ENCODE measurements at places on chromosomes 13 and 19.

DNA sequence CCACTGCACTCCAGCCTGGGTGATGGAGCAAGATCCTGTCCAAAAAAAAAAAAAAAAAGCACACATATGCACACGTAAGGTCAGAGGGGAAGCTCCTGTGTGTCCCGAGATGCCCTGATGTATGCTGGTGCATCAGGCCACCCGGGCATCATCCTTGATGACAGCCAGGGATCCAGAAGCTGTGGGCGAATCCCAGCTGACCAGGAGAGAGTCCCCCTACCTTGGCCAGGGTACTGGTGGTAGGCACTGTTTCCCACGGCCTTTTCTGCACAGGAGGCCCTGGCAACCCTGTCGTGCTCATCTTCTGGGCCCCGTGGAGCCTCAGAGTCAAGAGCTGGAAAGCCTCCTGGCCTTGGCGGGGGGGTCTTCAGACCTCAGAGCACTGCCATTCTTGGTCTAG is 14.0 kb downstream of the MYDGF start:
- no peak for DNase-seq

- no peak for DNase-seq
These were observed 13.3 kb downstream of the ARRDC2 start for GRCh38 chr19:18021121-18021755.

DNA sequence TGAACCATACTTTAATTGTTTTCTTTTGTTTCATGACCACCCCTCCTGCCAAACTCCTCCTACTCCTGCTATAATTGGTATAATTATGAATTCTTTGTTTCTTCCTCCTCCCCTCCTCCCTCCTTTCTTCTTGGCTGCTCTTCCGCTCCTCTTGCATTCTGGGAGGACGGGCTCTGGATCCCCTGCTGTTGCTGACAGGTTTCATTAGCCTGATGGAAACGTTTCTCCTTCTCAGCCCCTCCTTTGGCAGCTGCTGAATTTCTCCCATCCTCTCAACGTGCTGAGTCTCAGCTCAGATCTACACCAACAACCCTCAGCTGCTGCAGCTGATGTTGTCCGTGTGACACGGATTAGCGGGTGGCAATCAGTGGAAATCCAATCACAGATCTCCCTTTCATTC is 97.1 kb upstream of the UBAC2 start:
- no peak for DNase-seq

- DNase-seq: no peak
These were observed 208.0 kb downstream of the DLEU7 start for GRCh38 chr13:50635504-50635903.

GRCh38 chr13:74533226-74533625 is 399.0 kb upstream of the KLF12 start:
- DNase-seq: no peak

DNA sequence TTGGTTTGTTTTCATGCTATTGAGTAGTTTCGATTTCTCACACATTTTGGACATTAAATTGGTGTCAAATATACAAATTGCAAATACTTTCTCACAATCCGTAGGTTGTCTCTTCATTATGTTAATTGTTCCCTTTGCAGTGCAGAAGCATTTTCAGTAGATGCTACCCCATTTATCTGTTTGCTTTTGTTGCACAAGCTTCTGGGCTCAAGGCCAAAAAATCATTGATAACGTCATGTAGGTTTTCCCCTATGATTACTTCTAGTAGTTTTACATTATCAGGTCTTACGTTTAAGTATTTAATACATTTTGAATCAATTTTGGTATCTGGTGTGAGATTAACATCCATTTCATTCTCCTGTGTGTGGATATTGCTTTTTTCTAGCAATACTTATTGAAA is 14.0 kb upstream of the ZNF347 start:
- no peak for DNase-seq

DNA sequence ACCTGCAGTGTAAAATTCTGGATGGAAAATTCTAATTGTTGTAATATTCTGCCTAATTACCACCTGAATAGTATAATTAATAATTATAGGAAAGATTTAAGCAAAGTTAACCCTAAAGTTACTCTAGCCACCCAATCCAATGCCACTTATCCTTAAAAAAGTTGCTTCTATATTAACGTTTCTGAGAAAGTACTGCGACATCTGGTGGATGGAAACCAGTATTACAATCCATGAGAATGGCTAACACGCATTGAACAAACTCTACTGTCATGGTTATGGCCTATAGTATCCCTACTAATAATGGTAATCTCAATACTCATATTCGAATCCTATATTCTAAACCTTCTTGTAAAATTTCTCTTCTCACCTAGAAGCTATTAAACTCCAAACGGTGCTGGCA is 1551.8 kb downstream of the SLITRK1 start:
- DNase-seq: no peak

- DNase-seq: peak; percentile 40
These were observed at the start of gene CCDC97 for GRCh38 chr19:41310033-41310831. TSS of gene CCDC97 (plus strand) at chr19:41310172. CDS start at chr19:41310311, 139 bp downstream.

DNA sequence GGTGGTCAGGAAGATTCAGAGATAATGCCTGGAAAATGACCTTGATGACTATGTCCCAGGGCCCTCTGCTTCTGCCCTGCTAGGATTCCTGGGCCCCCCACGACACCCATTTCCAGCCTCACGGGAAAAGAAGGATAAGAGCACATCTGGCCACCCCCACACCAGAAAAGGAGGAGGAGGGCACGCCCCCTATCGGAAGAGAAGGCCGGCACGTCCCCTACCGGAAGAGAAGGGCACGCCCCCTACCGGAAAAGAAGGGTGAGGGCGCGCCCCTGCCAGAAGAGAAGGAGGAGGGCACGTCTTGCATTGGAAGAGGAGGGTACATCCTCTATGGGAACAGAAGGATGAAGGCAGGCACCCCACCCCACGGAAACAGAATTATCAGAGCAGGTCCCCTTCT is 84.3 kb downstream of the IER2 start:
- no peak for DNase-seq

DNA sequence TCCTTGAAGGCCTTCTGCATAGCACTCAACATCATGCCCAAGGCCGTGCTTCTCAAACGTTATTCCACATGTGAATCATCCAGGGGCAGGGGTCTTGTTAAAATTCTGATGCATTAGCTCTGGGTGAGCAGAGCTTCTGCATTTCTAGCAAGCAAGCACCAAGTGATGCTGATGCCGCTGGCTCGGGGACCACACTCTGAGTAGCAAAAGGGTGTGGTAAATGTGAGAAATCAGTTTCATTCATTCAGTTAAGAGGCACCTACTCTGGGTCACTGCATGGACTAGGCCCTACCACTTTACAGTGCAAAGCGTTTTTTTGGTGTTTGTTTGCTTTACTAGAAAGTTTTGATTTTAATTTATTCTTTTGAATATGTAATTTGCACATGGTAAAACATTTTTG is 7.2 kb downstream of the KRTDAP start:
- DNase-seq: no peak

DNA sequence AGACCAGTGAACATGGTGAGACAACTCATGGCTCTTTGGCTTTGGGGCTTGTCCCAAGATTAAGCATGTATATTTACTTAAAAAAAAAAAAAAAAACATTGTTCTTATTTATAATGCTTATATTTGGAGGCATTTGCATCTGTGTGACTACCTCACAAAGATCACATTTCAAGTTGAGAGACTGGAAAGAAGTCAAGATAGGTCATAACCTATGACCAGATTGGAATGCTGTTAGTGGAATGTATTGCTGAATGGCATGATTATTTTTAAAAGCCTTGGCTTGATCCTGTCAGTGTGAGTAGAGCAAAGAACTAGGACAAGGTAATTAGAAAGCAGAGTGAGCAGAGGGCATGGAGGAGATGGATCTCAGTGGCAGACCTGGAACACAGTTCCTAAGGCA is 214.6 kb downstream of the OXGR1 start:
- no peak for DNase-seq

GRCh38 chr19:15368051-15368632 is 11.4 kb downstream of the AKAP8 start:
- DNase-seq: no peak

DNA sequence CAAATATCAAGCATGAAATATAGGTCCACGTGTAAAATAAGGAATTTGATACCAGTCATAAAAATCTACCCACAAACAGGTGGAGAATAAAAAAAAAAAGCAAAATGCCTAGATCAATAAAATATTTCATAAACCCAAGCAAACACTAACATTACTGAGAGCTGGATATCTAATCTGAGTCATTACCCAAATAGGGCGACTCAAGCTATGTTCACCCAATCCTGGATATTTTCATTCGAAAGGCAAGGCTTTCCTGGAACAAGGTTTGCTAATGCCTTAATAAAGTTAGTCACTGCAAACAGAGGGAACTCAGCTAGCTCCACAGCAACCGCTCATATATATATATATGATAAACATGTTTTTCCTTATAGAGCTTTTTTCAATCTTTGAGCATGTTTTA is 33.5 kb upstream of the TM9SF2 start:
- no peak for DNase-seq

DNA sequence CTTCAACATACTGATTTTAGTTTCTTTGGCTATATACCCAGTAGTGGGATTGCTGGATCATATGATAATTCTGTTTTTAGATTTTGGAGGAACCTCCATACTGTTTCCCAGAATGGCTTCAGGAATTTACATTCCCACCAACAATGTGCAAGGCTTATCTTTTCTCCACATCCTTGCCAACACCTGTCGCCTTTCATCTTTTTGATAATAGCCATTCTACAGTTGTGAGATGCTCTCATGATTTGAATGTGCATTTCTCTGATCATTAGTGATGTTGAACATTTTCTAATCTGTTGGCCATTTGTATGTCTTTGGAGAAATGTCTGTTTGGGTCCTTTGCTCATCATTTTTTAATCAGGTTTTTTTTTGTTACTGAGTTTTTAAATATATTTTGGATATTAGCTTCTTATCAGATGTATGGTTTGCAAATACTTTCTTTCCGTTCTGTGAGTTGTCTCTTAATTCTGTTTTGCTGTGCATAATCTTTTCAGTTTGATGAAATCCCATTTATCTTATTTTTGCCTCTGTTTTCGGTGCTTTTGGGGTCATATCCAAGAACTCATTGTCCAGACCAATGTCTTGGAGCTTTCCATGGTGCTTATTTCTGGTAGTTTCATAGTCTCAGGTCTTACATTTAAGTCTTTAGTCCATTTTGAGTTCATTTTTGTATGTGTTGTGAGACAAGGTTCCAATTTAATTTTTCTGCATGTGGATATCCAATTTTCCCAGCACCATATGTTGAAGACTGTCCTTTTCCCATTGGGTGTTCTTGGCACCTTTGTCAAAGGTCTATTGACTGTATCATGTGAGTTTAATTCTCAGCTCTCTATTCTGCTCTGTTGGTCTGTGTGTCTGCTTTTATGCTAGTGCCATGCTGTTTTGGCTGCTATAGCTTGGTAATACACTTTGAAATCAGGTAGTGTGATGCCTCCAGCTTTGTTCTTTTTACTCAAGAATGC is 44.5 kb downstream of the ARHGEF7 start:
- no peak for DNase-seq

GRCh38 chr13:23723471-23723870 is 153.3 kb downstream of the TNFRSF19 start:
- no peak for DNase-seq

DNA sequence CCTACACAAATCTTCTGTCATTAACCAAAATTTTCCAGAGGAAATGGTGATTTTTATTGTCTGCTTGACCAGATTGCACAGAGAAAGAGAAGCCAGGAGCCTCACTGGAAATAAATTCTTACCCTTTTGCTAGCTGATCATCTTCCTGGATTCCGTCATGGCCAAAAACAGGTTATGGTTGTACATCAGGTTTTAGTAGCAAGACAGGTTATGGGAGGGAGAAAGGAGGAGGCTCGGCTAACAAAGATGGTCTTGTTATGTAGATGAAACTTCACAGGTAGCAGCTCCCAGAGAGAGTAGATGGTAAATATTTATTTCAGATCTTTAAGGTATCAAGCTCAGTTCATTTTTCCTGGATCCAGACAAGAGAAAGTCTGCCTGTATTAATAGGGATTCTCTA is 19.7 kb upstream of the CEACAM3 start:
- no peak for DNase-seq

DNA sequence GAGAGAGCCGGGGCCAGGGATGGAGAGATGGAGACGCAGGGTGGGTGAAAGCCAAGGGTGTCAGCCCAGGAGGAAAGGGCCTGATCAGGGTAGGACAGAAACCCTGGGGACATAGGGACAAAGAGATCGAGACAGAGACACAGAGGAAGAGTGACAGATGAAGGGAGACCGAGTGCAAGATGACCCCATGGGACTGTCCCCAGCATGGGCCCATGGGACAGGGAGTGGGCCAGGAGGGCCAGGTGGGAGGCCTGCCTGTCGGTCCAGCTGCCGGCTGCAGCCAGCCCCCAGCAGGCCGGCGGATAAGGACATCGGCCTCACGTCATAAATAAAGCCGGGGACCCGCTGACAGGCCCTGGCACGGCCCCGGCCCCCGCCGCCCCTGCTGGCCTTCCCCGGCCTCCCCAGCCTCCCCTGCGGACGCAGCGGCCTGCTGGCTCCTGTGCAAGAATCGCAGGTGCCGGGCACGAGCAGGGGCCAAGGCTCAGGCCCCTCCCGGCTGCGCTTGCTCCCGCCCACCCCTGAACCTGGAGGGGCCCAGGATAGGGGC is 6.3 kb downstream of the REX1BD start:
- DNase-seq: no peak

DNA sequence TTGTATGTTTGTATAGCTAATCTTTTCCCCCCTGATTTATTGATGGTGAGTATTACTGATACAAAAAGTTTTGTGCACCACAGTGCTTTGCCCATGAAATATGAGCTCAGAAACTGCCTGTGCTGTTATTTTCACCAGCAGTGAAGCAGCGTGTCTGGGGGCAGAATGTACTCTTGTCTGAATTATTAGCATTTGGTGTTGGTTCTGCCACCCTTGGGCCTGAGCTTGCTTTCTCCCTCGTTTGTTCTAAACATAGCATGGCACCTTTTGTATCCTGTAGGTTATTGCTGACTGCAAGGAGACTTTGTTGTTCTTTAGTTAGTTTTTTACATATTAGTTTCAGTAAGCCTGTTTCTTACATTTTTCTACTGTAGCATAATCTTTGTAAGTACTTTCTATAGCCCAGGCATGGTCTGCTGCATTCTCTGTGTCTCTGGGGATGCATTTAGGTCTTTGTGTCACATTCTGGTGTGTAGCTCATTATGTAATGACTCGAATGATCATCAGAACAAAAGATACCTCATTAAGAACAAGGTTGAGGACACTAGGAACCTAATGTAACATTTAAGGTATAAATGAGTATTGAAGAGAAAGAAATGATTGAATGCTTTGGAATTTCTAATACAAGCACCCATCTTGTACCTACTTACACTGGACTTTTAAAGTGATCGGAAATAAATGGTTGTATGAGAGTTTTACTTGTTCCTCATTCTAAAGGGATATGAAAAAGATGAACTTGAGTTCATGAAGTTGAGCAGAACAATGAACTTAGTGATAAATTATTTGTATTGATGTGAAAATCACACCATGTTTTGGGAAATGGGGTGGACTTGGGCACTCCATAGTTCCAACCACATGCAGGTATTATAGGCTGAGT is 50.3 kb upstream of the GPI start:
- no peak for DNase-seq
